ENCODE measurements at places on chromosomes 3 and 15. TPM values are rescaled to one million over a fixed set of nuclear protein-coding genes. Genes with fewer than 3 reads are reported as not detected.
A peak's percentile ranks its signal among the peaks of the same experiment; 100 is the strongest.

GRCh38 chr3:54003136-54003535, 111.5 kb upstream of the SELENOK start:
- H3K4me1 ChIP-seq: no peaks in the 10 kb centered on the region
- H3K4me3 ChIP-seq: no peak overlapping the region
- no peak for DNase-seq

- peaks cover 46% of the 10 kb centered on the region for H3K4me1 ChIP-seq
- H3K27ac ChIP-seq: peak overlapping the region; percentile 97
- H3K4me3 ChIP-seq: peak overlapping the region; percentile 94
- no peak for DNase-seq
- peaks cover 3% of the 10 kb centered on the region for H3K36me3 ChIP-seq
Measured at GRCh38 chr3:113018536-113019181, 27.9 kb downstream of the GTPBP8 start.

- H3K4me3 ChIP-seq: no peak overlapping the region
- H3K4me1 ChIP-seq: peaks cover 10% of the 10 kb centered on the region
- no peak overlapping the region for H3K27ac ChIP-seq
- peaks cover 5% of the 10 kb centered on the region for H3K36me3 ChIP-seq
Measured at GRCh38 chr3:14914779-14915117, 32.6 kb upstream of the NR2C2 start.

Gene MYD88
- 45.5 TPM for total RNA-seq

Gene ATP8B4
- total RNA-seq: 1.1 TPM
